ENCODE measurements at places on chromosomes 1 and 21.

DNA sequence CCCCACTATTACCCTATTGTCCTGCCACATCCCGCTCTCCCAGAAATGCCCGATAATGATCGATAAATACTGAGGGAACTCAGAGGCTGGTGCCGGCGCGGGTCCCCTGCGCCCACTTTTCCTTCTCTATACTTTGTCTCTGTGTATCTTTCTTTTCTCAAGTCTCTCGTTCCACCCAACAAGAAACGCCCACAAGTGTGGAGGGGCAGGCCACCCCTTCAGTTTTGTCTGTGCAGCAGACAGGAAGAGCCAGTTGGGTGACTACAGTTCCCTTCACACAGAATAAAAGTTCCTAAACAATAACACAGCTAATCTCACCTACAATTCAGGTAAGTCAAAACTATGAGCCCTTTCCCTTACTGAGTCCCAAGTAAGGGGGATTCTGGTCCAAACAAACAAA, 423.7 kb downstream of the SMYD3 start:
- DNase-seq: no peak

GRCh38 chr1:74357150-74357549, 122.0 kb downstream of the TNNI3K start:
- no peak for DNase-seq

GRCh38 chr1:173562813-173563212, 40.1 kb downstream of the SLC9C2 start:
- DNase-seq: no peak

DNA sequence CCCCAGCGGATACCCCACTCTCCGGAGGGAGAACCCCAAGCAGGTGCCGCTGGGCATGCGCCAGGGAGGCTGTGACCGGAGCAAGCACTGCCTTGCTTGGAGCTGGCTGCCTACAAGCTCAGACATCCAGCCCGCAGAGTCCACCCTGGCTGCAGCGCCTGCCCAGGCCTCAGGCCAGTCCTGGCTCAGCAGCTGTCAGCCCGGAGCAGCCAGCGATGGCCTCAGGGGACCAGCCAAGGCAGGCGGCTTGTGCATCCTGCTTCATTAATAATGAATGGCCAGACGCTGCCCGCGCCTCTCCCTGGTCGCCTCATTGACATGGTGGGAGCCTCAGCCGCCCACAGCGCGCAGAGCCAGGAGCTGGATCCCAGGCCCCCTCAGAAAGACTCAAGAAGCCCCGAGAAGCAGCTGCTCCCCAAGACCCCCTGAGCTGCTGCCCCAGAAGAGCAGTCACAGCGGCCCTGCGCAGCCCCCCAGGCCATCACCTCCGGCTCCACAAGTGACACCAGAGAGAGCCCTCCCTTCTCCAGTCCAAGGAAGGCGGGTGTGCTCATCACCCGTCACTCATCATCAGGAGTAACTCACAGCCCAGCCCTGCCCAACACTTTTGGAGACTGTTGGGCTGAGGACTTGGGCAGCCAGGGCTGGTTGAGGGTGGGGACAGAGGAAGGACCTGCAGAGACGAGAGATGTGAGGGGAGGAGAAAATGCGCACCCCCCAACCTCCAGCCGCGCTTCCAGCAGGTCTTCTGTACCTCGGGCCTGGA, 19.6 kb downstream of the KCNAB2 start:
- no peak for DNase-seq

GRCh38 chr1:31248276-31248675, 8.6 kb upstream of the NKAIN1 start:
- no peak for DNase-seq

DNA sequence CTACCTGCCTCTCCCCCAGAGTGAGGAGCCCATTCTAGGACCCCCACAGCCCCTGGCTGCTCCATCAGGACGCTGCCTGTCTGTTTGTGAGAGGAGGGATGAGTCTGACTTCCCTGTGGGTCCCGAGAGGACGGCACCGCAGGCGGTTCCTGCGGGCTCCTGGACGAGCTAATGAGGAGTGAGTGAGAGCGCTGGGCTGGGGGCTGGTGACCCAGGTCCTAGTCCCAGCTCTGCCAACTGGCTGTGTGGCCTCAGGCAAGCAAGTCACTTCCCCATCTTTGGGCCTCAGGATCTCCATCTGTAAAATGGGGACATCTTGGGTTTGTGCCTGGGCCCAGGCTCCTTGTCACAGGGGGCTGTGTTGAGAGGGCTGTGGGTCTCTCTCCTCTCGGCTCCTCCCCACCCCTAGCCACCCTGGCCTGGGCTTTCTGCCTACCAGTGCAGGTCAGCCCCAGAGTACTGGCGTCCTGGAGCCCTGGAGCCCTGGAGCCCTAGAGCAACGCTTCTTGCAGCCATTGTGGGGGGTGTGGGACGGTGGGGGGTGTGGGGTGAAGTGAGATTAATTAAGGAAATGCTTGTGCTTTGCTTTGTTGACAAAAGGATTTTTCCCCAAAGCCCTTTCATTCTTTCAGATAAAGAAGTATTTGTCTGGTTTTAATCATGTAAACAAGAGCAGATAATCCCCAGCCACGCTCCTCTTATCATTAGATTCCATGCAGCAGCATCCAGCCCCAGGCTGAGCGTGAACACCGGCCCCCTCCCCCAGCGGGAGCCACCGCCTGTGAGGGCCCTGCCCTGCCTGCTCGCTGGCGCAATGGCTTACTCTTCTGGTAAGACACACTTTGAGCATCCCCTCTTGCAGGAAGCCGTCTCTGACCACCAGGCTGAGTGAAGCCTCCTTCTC, 26.8 kb downstream of the SLC1A7 start:
- no peak for DNase-seq

GRCh38 chr1:44616991-44617702, 57.1 kb downstream of the TMEM53 start:
- DNase-seq: no peak

DNA sequence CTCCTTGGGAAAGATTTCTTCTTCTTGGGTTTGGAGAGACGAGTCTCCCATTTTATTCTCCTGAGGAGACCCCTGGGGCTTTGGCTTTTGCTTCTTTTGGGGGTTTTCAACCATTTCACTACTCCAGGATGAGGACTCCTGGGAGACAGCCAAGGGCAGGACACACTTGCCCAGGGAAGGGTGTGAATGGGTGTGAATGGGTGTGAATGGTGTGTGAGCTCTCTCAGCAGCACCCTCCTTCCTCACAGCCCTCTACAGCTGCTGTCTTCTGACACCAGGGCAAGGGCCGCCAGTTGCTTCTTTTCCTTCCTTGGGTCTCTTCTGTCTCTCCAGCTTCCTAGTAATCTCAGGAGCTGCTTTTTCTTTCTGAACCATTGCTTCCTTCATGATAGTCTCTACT, 24.2 kb downstream of the KIF17 start:
- no peak for DNase-seq

- DNase-seq: no peak
These were observed 10.1 kb upstream of the MAP1LC3C start for GRCh38 chr1:242008826-242009495.

- peak; percentile 12 for DNase-seq
These were observed 264.4 kb downstream of the PTPRC start for GRCh38 chr1:198903203-198903602.

- DNase-seq: no peak
These were observed 55.3 kb downstream of the CHD5 start for GRCh38 chr1:6124746-6125365.

GRCh38 chr1:150006881-150007421, 3.6 kb downstream of the OTUD7B start:
- DNase-seq: no peak

- DNase-seq: no peak
These were observed 113.4 kb downstream of the HLX start for GRCh38 chr1:220992705-220993052.

DNA sequence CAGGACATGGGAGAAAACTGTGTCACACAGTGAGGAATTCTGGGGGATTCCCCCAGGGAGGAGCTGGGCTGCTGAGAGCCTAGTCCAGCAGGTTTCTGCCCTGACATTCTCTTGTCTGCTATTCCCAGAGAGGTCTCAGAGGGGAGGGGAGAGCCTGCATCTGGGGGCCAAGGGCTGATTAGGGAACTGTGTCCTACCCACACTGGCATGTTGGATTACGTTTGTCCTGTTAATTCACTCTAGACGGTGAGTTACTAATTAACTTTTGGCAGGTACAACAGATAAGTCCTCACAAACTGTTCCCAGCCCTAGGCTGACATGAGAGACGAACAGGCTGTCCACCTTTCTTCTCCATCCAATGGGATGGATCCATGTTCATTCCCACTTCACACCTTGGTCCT, 2.6 kb upstream of the SH3BGRL3 start:
- no peak for DNase-seq

DNA sequence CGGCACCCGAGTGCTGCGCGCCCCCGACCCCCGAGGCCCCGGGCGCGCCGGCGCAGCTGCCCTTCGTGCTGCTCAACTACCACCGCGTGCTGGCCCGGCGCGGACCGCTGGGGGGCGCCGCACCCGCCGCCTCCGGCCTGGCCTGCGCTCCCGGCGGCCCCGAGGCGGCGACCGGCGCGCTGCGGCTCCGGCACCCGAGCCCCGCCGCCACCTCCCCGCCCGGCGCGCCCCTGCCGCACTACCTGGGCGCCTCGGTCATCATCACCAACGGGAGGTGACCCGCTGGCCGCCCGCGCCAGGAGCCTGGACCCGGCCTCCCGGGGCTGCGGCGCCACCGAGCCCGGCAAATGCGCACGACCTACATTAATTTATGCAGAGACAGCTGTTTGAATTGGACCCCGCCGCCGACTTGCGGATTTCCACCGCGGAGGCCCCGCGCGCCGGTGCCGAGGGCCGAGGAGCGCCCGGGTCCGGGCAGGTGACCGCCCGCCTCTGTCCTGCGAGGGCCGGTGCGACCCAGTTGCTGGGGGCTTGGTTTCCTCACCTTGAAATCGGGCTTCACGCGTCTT, 49.0 kb downstream of the SIM2 start:
- no peak for DNase-seq

DNA sequence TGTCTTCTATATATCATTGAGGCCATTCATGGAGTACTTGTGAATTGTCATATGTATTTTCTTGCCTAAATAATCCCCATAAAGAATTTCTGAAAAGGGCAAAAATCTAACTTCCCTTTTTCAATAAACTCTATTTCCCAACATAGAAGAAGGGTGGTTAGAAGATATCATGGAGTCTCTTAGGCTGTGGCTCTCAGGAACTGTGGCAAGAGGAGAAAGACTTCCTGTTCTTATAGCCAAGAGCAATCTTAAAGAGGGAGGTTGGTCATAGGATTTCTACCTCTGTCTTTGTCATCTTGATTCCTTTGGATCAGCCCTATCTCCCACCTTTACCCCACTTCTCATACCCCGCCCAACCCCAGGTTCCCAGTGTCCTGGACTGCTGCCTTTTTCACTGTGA, 175.8 kb downstream of the TYW3 start:
- DNase-seq: no peak

GRCh38 chr21:45873418-45873817, 108.2 kb upstream of the COL6A1 start:
- DNase-seq: no peak

DNA sequence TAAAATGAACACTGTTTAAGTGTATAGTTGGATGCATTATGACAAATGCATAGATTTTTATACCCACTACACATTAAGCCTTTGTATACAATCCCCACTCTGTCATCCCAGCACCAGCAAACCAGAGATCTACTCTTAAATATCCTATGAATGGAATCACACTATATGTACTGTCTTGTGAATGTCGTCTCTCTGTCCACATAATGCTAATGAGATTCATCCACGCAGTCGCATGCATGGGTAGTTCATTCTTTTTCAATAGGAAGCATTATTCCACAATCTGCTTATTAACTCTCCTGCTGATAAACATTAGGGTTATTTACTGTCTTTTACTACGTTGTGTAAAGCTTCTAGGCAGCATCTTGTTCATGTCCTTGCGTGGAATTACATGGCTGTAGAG, 892.3 kb downstream of the LTN1 start:
- no peak for DNase-seq

- no peak for DNase-seq
These were observed 77.2 kb upstream of the CDC42BPA start for GRCh38 chr1:227395426-227396028.

- peak; percentile 33 for DNase-seq
These were observed at the start of gene KDM5B for GRCh38 chr1:202807926-202808757. KDM5B (minus strand) TSS chr1:202808421; CDS start chr1:202808305, 116 bp downstream.

DNA sequence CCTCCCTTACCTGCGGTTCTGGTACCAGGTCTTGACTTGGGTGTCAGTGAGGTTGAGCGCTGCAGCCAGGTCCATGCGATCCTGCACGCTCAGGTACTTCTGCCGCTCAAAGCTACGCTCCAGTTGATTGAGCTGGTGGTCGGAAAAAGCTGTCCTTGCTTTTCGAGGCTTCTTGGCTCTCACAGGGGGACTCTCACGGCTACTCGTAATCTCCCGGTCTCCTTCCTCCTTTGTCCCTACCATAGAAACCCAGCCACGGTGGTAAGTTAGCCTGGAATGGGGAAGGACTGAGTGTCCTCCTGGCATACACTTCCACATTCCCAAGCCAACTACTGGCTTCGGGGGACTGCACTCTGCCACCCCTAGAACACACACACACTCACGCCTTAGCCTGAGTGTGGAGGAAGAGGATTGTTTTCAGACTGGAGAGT, 2.6 kb downstream of the BARHL2 start:
- DNase-seq: no peak

GRCh38 chr1:230310381-230311163, 115.6 kb downstream of the PGBD5 start:
- peak; percentile 38 for DNase-seq

GRCh38 chr1:57172040-57172439, 206.2 kb upstream of the C8B start:
- no peak for DNase-seq

DNA sequence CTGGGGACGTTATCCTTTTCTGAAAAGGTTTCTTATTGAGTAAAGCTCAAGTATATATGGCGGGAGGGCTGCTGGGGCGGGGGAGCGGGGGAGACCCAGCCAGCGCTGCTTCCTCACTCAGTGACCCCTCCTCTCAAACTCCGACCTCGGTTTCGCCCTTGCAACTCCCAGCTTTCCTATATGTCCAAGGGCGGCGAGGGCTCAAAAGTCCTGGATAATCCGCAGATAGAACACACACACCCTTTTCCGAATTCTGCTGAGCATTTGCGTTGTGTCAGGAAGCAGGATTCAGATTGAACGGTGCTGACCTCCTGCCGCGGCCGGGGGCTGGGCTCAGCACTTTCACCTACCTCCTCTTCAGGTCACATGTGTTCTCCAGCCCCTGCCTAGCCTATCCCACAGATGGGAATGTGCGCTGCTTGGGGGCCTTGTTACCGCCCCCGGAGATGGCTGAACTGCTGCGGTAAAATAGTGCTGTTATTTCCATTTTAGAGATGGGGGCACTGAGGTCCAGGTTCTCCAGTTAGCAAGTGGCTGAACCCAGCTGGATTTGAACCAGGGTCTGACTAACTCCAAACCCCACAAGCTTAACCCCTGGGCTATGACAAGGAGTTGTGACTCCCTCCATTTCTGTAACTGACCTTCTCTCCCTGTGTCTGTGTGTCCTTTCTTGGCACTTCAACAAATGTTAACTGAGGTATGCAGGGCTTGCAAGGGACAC, 795 bp upstream of the AHDC1 start:
- no peak for DNase-seq

GRCh38 chr1:157517016-157517415, 35.3 kb downstream of the FCRL5 start:
- no peak for DNase-seq

GRCh38 chr1:57770772-57771171, 346.9 kb upstream of the DAB1 start:
- DNase-seq: no peak

Measured in hypothalamus (tissue), 51 donors.